ENCODE measurements at places on chromosomes 5 and 9.
A peak's percentile ranks its signal among the peaks of the same experiment; 100 is the strongest.

- no peak for ATAC-seq
Observed at GRCh38 chr9:123376218-123377071, 20.4 kb downstream of the CRB2 start.

GRCh38 chr9:136990242-136990911 lies 1.8 kb upstream of the PAXX start:
- no peak for ATAC-seq

DNA sequence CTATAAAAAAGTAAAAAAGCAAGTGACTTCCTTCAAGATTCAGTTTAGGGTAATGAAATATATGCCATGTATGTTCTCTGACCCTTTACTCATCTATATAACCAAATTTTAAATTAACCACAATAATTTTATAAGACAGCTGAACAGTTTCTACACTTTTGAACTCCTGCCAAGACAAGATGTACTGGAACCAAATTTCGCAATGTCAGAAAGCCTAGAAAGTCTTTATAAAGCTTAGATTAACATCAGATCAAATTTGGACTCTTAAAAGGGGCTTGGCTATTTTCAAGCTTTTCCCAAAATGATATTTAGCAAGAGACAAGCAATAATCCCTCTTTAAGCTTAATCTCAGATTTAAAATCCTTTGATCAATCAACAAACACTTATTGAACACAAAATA lies 362.6 kb downstream of the PTPRD start:
- no peak for ATAC-seq

DNA sequence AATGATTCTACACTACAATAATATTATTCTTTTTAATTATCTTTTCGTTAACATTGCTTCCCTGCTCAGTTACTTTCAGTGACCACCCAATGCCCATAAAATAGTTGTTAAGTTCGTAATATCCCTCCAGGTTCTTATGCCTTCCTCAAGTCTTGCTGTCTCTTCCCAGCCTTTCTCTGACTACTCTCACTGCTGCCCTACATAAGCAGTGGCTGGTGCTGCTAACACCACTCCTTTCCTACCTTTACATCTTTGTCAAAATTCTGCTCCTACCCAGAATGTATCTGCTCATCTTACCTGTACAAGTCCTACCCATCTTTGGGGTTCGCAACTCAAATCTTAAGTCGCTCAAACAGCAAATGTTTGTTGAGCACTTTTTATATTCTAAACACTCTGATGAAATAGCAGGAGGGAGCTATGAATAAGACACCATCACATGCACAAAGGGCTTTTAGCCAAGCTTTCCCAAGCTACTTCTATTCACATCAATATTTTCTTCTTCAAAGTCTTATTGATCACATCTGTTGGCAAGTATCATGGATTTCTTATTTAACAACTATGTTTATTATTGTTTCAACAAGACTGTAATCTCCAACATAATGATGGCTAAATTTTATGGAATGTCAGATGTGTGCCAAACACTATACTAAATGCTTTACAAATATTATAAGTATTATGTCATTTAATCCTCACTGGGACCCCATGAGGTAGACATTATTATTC lies 29.5 kb downstream of the SLC25A46 start:
- ATAC-seq = peak; percentile 26

- no peak for ATAC-seq
Observed at GRCh38 chr5:107517185-107518033, 153.3 kb downstream of the EFNA5 start.

DNA sequence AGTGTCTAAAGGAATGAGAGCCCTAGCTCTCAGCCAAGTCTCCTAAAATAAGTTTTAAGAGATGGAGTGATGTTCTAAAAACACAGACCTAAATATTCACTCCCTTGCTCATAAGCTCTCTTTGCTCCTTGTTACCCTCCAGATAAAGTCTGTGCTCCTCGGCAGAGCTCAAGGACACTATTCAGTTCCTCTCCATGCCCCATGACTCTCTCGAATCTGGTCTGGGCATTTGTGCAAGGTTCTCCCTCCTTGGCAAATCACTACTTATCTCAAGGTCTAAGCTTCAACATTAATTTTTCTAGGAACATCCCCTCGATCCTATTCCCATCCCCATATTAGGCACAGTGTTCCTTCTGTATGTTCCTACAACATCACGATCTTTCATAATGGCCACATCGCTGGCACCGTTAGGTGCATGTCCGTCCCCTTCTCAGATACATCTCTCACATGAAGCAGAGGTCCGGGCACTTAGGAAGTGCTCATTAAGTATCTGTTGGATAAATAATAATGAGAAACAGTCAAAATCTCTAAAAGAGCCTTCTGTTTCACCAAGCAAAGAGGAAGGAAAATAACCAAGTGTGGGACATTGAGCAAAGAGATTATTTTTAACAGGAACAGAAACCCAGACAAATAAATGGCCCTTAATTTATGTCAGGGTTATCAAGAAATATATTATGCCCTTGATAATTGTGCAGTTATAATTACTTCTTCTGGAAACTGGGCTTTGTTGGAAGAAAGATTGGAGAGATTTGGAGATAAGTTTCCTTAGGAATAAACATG lies 85.9 kb upstream of the HTR4 start:
- no peak for ATAC-seq

GRCh38 chr9:26773056-26773455 lies 119.5 kb downstream of the CAAP1 start:
- no peak for ATAC-seq

- no peak for ATAC-seq
Observed at GRCh38 chr5:1640421-1640881, 116.7 kb upstream of the LPCAT1 start.

DNA sequence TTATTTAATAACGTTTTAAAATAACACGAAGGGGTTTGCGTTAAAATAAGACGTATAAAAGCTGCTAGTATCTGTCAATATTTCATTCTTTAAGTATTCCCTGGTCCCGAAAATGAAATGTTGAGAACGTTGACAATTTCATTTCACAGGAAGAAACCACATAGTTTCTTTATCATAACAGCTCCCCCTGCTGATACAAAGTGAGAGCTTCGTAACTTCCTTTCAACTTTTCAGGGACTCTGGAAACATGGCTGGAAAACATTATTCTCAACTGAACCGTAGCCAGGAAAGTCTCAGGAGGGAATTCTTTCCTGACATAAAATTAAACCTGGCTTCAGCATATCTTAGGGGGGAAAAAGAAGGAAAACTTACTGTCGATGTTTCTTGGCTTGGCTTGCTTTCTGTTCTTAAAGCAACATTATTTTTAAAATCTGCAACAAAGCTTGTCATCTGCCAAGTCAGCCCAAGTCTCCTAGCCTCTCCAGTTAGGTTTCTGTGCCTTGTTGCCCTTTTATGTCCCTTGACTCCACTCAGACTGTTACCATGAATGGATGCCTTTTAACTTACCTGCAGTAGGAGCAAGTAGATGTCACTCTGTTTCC lies 122.9 kb upstream of the DAB2 start:
- peak; percentile 84 for ATAC-seq
